Foreskin keratinocyte (primary cell): ENCODE measurements at places on chromosomes 12 and 14.
A peak's percentile ranks its signal among the peaks of the same experiment; 100 is the strongest.

- no peak for DNase-seq
Measured at GRCh38 chr12:113408756-113409298, 5.1 kb upstream of the SDS start.

- DNase-seq: no peak
Measured at GRCh38 chr14:61179796-61180398, 101.2 kb downstream of the TMEM30B start.

DNA sequence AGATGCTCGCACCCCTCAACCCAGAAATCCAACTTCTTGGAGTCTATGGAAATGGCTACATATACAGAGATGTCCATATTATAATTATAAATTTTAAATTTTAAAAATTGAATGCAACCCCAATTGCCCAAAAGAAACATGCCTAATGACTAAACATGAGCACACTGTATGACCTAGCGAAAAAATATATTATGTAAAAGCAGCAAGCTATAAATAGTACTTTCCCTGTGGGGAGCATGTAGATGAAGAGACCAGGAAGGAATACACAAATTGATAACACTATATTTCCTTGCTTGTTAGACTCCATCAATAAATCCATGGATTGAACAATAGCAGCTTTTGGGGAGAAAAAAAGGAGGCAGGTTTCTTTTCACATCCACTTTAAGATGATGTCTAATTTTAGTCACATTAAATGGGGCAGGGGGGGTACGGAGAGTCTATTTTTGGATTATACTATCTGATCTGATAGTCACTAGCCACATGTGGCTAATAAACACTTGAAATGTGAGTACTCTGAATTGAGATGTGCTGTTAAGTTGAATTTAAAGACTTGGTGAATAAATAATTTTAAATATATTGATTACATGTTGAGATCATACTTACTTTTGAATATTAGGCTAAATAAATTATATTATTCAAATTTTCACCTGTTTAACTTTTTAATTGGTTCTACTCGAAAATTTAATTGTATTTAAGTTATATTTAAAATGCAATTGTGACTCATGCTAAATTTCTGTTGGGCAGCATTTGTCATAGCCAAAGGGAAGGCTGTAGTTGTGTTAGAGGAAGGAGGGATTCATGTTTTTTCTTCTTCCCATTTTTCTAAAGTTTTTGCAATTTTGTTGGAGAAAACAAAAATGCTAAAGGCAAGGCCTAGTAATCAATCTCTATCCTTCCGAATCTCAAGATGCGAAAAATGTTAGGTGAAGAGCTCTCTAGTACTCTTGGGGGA lies 17.5 kb downstream of the MAX start:
- no peak for DNase-seq

- DNase-seq: no peak
Measured at GRCh38 chr12:114529966-114530365, 124.0 kb upstream of the TBX5 start.

GRCh38 chr14:101033446-101034165 lies 130.1 kb upstream of the RTL1 start:
- no peak for DNase-seq

- DNase-seq: no peak
Measured at GRCh38 chr14:39303115-39303514, 69.4 kb downstream of the MIA2 start.

GRCh38 chr14:68451696-68452373 lies 341.0 kb downstream of the ZFP36L1 start:
- no peak for DNase-seq

DNA sequence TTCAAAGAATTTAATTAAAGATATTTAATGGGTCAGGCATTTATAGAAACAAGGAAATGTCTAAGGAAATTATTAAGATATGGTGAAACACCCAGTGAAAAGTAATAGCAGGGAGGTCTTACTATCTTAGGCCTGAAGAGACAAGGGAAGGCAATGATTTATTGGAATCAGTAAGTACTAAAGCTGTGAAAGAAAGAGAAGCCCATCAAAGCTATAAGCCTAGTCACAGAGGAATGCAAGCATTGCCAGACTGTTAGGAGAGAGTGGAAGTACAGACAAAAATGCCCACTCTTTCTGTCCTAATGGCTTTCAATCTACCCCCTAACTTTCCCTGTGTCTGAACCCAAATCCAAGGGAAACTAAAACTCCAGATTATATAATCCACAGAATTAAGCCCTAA lies 69.2 kb upstream of the PIK3C2G start:
- no peak for DNase-seq

GRCh38 chr12:24560192-24560775 lies 388.6 kb downstream of the BCAT1 start:
- DNase-seq: no peak

DNA sequence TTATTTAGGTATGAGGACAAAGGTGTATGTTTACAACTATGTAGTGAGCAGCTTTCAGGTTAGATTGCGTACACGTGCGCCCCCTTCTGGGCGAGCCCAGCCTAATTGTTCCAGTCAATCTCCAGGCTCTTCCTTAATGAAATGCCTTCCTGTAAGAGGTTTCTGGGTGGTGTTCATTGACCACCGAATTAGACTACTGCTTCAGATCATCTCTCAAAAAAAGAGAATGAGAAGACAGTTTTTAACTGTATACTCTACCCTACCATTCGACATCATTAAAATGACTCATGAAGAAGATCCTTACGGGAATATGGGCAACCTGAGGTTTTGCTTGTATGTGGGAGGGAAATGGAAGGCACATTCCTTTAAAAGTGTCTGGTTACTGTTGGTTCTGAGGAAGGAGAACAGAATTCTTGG lies 2.1 kb downstream of the LUM start:
- peak; percentile 44 for DNase-seq

- no peak for DNase-seq
Measured at GRCh38 chr12:87794854-87795253, 234.3 kb downstream of the C12orf50 start.

DNA sequence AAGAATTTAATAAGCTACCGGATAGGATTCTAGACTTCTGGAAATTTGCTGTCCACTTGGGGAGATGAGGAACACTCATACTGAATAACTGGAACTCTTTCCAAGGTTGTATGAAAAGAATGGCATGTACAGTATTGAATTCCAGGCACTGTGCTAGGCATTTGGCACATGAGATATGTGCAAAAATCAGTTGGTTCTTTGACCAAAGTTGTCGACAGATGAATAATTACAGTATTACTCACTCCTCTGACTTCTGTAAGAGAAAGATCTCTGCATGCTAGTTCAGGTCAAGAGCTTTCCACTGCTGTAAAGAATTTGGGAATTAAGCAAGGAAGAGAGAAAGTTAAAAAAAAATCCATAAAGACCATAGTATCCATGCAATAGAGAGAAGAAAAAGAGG lies 764.7 kb downstream of the BCL11B start:
- peak; percentile 77 for DNase-seq

DNA sequence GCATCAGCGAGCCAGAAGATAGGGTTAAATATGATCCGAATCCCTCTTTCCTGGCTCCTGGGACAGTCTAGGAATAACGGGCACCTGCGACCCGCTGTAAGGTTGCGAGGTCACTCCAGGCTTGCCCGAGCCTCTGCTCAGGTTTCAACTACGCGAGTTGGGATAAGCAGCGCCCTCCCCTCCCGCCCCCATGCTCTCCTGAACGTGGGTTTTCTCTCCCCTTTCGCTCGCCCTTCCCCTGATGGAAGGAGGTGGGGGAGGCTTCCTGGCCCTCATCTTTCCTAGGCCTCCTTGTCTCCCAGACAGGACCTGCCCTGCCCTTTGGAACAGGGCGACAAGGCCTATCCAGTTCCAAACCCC lies 753 bp upstream of the ATP5MC2 start:
- no peak for DNase-seq

GRCh38 chr12:25236190-25236589 lies 14.5 kb downstream of the KRAS start:
- DNase-seq: no peak

GRCh38 chr14:104692939-104693315 lies 3.5 kb downstream of the INF2 start:
- no peak for DNase-seq
